ENCODE measurements at places on chromosomes 5 and 9. TPM values are rescaled to one million over a fixed set of nuclear protein-coding genes. Genes with fewer than 3 reads are reported as not detected.

Gene FBXL7
- total RNA-seq = 1.6 TPM

GRCh38 chr5:123297866-123298265 lies 125.3 kb downstream of the CEP120 start:
- DNase-seq = no peak

GRCh38 chr5:95110118-95110517 lies 174.8 kb downstream of the MCTP1 start:
- no peak for DNase-seq

GRCh38 chr5:94524841-94525697 lies 93.3 kb downstream of the KIAA0825 start:
- no peak for DNase-seq

- DNase-seq = peak; percentile 95
Measured at GRCh38 chr5:172837640-172838039, 3.6 kb downstream of the ERGIC1 start.

DNA sequence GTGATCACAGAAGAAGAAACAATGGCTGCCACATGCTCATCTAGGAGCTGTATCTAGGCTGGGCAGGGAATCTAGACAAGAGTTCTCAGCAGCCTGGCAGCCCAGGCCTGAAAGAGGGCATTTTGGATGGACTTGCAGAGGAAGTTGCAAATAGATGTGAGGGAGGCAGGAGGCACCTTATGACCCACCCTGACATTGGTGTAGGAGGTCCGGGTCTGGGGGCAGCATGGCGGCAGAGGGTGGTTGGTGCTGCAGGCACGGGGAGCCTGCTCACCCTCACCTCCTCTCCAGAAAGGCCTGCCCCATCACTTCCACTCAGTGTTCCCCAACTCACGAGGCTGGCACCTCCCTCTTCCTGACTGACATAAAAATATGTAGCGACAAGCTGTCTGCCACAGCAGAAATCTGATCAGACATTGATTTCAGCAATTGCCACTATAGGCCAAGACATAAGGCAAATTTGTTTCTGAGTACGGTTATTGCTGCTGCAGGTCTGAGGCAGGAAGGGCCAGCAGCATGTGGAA lies 217.6 kb downstream of the PBX3 start:
- no peak for DNase-seq

GRCh38 chr9:17005056-17005823 lies 129.6 kb upstream of the CNTLN start:
- DNase-seq = peak; percentile 68

GRCh38 chr5:89330140-89330539 lies 447.2 kb upstream of the MEF2C start:
- DNase-seq = no peak

DNA sequence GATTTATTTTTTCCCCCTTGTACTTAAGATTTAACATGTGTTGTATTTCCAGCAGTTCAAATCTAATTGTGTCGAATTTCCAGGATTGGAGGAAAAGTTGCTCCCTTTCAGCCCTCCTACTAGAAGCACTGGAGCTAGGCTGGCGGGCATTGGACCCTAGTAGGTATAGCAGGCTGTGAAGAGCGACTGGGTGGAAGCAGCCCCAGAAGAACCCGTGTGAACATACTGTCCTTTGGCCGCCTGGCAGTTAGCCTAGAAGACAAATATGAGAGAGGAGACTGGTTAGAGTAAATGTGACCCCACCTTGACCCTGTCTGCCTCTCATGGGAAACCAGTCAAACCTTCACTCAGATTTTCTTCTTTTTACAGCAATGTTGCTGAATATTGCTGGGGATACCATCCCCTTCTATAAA lies 13.9 kb downstream of the ALDOB start:
- peak; percentile 61 for DNase-seq

Gene PIP5K1B
- total RNA-seq = 74.2 TPM

Gene ZNG1A
- 23.2 TPM for total RNA-seq

GRCh38 chr5:132300577-132301343 lies 6.6 kb downstream of the SLC22A4 start:
- DNase-seq = no peak

Gene SCGB3A2
- total RNA-seq = not detected

- DNase-seq = no peak
Measured at GRCh38 chr9:87594194-87594593, 96.5 kb downstream of the DAPK1 start.

DNA sequence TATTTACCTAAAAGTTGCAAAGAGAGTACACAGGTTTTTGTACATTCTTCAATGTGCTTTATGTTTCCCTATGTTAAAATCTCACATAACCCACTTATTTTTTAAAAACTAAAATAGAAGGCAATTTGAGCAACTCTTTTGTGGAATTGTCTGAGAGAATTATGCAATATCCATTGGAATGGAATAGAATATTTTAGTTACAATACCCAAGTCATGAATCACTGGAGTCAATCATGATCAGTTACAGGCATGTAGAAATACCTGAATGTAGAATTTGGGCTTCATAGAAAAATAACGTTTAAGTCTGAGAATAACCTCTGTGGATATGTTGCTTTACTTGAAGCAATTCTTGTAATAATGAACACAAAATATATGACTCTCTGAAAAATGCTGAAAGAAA lies 143.3 kb downstream of the FGF10 start:
- no peak for DNase-seq

DNA sequence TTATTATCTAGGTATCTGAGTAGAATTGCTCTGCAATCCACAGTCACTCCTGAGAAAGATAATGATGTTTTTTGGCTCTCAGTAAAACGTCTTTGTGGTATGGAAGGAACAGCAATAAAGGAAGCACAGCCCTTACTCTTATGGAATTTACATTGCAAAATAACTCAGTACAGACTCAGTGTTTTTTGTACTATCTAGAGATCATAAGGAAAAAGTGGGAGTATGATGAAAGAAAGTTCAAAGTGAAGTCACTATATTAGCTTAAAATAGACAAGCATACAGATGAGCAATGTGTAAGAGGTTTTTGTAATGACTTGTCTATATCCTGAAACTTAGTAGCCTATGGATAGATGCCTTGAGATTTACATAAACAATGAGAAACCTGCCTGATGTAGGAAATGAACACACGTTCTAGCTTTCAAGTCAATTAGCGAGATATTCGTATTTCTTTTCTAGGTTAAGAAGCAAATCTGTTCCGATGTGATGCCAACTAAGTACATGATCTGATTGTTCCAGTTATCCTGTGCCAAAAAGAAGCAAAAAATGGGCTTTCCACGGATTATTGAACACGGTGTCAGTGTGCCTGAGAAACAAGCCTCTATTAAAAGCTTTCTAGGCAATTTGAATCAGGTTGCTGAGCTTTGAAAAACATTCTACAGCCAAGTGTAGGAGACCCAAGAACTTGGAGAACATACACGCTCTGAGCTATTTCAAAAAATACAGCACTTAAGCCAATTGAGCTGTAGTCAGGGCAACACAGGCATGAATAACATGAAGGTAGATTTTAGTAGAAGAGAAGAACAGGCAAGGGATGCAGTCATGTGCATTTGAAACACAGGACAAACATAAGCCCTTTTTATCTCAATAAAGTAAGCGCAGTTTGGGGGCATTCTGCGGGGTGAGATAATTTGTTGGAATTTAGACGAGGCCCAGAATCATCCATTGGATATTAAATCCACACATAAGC lies 86.3 kb upstream of the TAF11L2 start:
- DNase-seq = no peak

DNA sequence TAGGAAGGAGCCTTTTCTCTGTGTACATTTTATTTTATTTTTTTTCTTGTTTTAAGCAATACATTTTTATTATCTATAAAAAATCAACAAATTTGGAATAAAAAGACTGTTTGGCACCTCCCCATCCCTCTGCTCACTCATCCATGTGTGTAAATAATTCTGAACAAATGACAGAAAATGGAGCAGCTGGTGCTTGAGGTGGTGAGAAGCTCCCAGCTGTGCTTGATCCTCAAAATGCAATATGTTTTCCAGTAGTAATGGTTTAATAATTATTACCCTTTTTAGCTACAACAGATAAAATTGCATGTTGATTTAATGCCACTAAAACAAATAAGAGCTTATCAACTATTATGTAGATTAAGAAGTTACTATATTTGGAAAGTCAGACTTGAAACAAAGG lies 132.5 kb downstream of the CDH18 start:
- no peak for DNase-seq

Gene CARD9
- total RNA-seq = 1.2 TPM

GRCh38 chr9:3941758-3942157 lies 358.1 kb downstream of the GLIS3 start:
- DNase-seq = no peak

DNA sequence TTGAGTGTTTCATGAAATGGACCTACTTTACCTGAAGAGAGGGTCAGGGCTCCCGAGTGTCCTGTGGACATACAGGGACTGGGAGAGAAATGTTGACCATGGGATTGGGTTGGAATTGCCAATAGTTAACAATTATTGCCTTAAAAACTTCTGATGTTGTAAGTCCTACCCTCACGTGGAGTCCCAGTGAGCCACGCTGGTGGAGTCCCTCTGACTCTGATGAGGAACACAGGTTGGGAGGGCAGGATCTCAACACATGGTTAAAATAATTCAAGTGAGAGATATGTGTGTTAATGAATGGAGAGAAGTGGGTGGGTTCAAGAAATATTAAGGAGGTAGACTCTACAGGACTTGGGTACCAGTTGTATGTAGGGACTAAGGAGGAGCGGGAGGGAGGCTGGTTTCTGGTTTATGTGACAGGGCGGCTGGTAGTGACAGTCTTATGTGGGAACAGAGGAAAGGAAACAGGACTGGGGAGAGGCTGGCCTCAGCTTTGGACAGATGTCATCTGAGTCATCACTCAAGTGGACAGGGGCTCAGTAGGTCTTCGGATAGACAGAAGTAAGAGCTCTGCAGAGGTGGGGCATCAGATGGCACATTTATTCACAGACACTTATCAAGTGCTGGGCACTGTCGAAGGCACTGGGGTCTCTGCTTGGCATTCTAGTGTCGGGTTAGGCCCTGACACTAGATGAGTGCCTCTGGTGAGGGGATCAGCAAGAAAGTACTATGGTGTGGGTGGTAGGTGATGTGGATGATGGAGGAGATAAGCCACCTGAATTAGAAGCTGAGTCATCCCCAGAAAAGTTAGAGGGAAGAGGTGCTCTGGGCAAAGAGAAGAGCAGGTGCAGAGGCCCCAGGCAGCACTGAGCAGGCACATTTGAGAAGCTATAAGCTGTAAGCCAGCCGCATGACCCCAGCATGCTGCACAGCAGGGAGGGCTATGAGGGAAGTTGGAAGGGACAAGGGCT lies 27.2 kb downstream of the MAML1 start:
- DNase-seq = no peak

- no peak for DNase-seq
Measured at GRCh38 chr9:130458027-130458803, 13.5 kb downstream of the ASS1 start.

DNA sequence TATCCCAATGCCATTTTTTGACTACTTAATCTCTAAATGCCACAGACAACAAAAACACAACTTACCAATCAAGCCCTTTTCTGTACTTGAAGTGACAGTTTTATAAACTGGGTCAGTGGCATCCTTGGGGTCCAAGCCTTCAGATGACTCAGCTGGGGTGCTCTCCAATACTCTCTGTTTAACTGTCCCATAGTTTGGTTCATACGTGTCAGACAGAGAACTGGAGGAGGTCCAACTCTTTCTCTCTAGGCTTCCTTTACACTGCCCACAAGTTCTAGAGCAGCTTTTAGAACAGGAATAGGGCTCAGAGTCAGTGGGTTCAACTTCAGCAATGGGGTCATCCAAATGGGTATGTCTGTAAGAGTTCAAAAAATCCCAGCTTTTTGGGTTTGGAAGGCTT lies 166.9 kb downstream of the CDC42SE2 start:
- DNase-seq = no peak

GRCh38 chr5:174922955-174923354 lies 198.6 kb downstream of the MSX2 start:
- DNase-seq = no peak

- DNase-seq = no peak
Measured at GRCh38 chr5:14256756-14257393, 113.7 kb downstream of the TRIO start.

Gene FOXD4L5
- 0.08 TPM for total RNA-seq

Measured in colonic mucosa (tissue), 4 donors.